Dermis microvascular lymphatic vessel endothelial cell (primary cell): ENCODE measurements at places on chromosomes 6 and 20.

DNA sequence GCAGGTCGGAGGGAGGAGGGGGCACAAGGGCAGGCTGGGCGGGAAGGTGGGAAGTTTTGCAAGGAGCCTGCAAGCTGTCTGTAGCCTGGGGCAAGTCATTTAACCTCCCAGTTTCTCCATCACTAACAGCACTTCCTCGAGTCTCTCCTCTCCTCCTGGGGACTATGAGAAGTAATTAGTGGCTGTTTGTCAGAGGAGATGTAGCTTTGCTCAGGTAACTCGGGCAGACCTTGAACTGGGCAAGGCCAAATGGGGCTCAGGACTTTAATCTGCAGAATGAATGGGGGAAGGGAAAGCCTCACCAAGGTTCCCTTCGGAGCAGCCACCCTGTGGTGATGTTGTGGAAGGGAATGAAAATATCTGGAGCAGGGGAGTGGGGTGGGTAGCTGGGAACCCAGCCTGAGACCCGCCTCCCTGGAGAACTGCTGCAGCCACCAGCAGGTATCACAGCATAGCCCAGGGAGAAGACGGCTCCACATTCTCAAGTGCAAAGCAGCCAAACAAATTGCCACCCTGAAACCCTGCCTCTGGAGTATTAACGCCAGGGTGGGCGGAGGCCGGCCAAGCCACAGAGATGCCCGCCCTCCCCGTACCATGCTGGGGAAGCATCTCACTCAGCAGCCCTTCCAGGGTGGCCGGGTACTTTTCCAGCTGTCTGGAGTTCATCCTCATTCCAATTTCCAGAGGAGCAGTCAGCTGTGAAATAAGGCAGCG lies 6.1 kb upstream of the LEMD2 start:
- no peak for DNase-seq

DNA sequence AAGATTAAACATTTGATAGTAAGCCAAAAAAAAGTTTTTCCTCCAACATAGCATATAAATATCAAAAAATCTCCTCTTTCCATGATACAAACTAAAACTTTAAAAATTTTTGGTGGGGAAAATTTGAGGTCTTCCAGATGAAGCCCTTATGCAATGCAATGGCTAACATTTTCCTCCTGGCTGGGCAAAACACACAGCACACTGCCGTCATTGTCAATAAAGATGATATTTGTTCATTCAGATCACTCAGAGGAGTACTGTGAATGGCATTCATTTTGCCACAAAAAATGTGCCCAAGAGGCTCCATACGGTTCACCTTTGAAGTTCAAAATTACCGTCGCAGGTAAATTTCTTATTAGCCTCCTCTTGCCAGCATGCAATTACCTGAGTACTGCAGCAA lies 33.9 kb upstream of the FBXO9 start:
- DNase-seq: no peak

DNA sequence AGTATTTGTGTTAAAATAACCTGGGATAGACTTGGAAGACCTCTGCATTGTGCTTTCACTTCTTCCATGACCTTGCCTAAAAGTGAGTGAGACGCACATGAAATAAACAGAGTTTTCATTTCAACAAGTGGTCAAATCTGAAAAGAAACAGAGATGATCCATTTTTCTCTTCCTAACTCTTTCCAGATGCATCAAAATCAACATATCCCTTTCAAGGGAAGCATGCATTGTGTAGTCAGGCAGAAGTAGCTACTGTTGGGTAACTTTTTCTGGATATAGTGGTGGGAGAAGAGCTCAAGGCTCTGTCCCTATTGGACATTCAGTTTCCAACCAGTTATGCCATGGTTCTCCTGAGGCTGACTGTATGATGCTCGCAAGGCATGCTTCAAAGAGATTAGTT lies 233.0 kb upstream of the JAG1 start:
- no peak for DNase-seq

DNA sequence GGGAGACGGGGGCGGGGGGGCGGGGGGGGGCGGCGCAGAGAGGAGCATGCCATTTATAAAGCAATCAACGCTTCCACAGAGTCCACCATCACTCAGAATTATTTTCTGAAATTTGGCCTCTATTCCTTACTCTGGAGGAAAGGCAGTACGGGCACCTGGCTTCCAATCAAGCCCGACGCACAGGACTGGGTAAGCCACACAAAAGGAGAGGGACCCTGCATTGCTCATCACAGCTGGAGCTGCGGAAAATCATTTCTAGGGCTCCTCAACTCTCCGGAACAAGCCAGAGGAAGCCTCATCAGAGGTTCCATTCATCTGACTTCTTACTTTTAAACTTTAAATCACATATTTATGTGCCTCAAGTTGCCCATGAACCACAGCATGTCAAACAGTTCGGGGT lies 55.9 kb downstream of the TTI1 start:
- no peak for DNase-seq

DNA sequence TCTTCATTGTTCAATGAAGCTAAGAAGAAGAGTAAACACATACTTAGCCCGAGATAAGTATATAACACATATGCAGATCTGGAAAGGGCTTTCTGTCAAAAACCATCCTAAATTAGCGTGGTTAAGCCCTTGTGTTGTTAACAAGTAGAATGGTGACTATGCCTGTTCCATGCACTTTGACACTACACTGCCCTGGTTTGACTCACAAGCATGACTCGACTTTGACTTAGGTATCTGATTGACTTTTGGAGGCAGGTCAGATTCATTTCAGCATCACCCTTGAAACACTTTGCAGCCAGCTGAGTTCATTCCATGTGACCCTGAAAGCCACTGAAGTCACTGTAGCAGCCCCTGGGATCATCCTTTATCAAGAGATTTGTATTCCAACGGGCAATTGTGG lies 239.8 kb downstream of the TBX18 start:
- no peak for DNase-seq

GRCh38 chr6:12291839-12292604 lies 1.9 kb downstream of the EDN1 start:
- DNase-seq: peak; percentile 46

- no peak for DNase-seq
Observed at GRCh38 chr6:93964926-93965325, 545.6 kb upstream of the EPHA7 start.

- no peak for DNase-seq
Observed at GRCh38 chr6:27279513-27280063, 32.1 kb downstream of the PRSS16 start.

DNA sequence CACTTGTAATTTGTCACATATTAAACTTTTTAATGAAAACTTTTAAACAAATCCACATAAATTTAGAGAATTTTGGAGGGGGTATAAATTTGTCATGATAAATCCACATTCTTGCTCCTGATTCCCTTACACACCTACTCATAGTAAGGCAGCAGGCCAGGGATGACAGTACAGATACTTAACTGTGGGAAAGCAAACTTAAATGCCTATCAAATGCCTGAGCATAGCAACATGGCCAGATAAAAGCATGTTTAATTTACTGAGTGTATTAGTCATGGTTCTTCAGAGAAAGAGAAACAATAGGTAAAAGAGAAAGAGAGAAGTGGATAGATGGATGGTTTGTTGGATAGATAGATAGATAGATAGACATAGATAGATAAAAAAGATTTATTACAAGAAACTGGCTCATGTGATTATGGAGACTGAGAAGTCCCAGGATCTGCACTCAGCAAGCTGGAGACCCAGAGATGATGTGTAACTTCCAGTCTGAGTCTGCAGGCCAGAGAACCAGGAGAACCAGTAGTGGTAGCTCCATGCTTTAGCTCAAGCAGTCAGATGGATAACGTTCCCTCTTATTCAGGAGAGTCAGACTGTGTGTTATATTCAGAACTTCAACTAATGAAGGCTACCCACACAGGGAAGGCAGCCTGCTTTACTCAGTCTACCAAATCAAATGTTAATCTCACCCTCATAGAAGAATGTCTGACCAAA lies 15.9 kb upstream of the ADGRF1 start:
- DNase-seq: no peak
